ENCODE measurements at places on chromosomes 7 and 10.

- no peak for DNase-seq
Measured at GRCh38 chr7:5421714-5422395, 1.8 kb downstream of the TNRC18 start.

DNA sequence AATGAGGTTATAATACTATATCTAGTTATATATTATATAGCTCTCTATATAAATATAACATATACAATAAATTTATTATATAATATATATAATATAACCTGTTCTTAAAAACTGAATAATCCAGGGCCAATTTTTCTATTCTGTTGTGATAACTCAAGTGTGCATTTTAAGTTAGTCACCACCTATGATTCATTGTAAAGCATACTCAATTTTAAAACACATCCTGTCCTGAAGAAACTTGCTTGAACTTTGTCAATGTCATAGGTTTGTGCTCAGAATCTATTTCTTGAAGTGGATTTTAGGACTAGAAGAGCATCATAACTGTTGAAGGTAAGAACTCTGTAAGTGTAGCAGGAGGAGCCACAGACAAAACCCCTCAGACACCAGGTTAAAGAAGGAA, 1209.8 kb downstream of the REEP3 start:
- no peak for DNase-seq

DNA sequence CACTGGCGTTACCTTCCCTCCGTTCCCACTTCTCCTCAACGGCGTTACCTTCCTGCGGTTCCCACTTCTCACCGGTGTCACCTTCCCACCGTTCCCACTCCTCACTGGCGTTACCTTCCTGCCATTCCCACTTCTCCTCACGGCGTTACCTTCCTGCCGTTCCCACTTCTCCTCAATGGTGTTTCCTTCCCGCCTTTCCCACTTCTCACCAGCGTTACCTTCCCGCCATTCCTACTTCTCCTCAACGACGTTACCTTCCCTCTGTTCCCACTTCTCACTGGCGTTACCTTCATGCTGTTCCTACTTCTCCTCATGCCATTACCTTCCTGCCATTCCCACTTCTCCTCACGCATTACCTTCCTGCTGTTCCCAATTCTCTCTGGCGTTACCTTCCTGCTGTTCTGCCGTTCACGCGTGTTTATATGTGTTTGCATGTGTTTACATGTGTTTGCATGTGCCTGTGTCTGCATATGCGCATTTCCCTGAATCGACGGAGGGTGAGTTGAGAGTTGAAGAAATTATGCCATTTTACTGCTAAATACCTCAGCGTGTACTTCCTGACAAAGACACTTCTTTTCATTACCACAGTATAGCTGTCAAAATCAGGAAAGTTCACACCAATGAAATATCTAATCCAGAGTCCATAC, 23.2 kb upstream of the CFAP46 start:
- DNase-seq = no peak

- no peak for DNase-seq
Measured at GRCh38 chr10:43000651-43001426, 76.0 kb upstream of the RET start.

GRCh38 chr10:82278401-82279182, 403.6 kb downstream of the NRG3 start:
- no peak for DNase-seq

DNA sequence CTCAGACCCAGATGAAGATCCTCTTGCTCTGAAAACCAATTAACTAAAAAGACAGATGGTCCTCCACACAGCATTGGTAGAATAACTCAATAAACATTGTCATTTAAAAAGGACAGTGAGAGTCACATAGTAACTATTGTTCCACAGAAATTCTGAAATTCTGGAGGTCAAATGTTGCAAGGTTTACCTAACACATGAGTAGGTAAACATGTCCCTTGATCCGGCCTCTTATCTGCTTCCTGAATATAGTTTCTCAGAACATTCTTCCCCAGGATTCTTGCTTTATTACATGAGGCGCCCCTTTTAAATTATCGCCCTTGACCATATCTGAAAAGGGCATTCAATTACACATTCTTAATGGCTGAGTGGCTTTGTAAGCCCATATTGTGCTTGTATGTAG, 270.7 kb downstream of the SEMA3D start:
- no peak for DNase-seq

- no peak for DNase-seq
Measured at GRCh38 chr10:16904639-16905061, 87.4 kb upstream of the RSU1 start.

DNA sequence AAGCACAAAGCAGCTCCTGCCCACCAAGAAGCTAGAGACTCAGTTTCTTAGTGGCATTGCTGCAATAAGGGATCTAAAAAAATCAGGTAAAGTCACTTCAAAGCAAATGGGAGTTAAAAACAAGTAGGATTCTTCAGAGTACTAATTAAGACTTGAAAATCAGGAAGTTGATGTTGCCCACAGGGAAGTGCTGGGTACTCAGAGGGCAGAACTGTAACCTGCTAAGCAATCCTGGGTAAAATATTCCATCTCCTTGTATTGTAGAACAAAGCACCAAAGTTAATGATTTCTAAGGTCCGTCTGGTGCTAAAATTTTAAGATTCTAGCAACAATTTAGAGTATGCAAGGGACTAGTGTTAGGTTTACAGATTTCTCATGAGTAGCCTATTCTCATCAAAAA, 8.3 kb downstream of the PEX1 start:
- DNase-seq = no peak

- no peak for DNase-seq
Measured at GRCh38 chr7:54161621-54162020, 380.6 kb upstream of the VSTM2A start.

- DNase-seq = no peak
Measured at GRCh38 chr7:139817249-139817648, 11.8 kb upstream of the TBXAS1 start.

DNA sequence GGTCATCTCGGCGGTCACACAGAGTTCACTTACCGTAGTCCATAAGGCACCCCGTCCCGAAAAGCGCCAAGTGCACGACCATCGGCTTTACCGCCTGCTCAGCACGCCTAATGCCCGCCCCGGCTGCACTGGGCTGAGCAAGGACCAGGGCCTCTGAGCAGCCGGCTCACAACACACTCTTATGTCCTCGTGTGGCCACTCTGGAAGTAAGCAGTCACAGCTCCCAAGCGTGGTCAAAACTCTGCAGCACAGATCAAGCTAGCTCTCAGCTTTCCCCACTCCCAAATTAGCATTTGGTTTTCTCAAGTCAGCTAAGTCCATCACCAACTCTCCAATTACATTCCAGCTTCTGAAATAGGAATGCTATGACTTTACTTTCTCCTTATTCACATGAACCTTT, 57.7 kb downstream of the MAD1L1 start:
- DNase-seq = no peak

GRCh38 chr7:139660317-139661042, 117.3 kb downstream of the HIPK2 start:
- DNase-seq = no peak

GRCh38 chr7:158402471-158402870, 185.2 kb downstream of the PTPRN2 start:
- DNase-seq = no peak

- DNase-seq = no peak
Measured at GRCh38 chr7:8751557-8752231, 318.3 kb downstream of the NXPH1 start.

GRCh38 chr7:132904209-132904608, 177.7 kb downstream of the CHCHD3 start:
- DNase-seq = no peak

GRCh38 chr7:29642494-29643155, 79.0 kb downstream of the PRR15 start:
- DNase-seq = no peak

- no peak for DNase-seq
Measured at GRCh38 chr10:63528084-63528744, 7.0 kb downstream of the REEP3 start.

DNA sequence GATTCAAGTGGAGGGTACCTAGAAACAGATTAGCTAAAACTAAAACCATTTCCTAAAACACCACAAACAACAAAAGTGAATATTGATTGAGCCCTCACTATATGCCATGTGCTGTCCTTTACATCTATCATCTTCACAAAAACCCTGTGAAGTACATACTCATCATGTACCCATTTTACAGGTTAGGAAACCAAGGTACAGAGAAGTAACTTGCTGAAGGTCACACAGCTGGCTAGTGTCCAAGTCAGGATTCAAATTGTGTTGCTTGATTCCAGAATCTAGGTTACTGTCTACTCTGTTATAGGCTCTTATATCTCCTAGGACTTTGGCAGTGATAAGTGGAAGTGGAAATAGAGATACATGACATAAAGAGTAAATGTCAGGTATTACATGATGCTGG, 463.8 kb downstream of the LRMDA start:
- DNase-seq = no peak

- no peak for DNase-seq
Measured at GRCh38 chr10:101467286-101467770, 113.4 kb downstream of the BTRC start.

DNA sequence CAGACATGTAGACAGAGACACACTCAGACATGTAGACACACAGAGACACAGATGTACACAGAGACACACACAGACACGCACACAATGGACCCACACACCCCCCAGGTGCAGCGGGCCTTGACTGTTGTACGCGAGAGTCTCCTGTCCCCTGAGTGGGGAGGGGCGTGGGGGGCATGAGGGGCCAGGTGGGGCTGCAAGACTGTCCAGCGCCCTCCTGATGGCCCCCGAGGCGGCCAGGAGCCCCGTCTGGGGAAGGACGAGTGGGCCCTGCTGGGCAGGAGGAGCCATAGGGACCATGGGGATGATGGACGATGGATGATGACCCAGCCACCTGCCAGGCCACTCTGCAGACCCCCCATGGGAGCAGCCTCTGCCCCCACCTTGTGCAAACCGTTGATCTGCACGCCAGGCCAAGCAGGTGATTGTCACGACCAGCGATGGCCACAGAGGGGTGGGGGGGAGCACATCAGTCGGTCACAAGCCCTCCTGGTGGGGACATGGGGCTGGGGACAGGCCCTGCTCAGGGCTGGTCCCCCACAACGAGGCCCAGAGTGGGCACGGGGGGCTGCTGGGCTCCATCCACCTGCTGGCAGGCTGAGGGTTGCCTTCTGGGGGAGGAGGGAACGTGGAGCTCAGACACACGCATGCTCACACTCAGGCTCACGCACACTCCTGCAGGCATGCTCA, 11.6 kb downstream of the VENTX start:
- DNase-seq = no peak

DNA sequence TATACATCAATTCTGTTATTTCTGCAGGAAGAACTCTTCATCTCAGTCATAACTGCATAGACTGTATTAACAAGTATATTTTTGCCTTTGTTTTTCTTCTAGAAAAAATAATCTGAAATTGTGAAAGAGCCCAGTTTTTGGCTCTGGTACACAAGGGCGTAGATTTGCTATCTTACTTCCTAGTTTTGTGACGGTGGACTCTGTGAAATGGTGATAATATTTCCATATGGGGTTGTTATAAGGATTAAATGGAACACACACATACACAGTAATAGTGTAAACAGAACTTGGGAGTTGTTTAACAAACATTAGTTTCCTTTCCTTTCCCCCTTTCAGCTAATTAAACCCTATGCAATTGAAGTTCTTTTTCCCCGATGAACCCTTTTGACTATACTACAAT, 108.7 kb downstream of the MKLN1 start:
- no peak for DNase-seq

DNA sequence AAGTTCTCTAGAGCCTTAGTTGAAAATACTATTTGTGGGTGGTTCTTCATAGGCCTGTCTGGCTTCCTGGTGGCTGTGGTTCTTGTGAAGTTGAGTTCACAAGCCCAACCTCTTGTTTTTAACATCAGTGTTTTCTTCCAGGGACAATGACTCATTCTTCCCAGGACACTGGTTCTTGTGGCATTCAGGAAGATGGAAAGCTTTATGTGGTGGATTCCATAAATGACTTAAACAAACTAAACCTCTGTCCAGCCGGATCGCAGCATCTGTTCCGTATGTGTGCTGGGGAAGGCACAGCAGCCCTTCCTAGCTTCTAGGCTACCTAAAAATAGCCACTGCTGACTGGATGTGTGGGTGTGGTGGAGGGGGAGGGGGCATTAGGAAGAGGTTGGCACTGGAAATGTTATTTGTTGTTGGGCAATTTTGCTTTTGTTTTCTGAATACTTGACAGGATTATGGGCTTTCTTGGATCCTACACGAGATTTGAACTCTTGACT, 3.9 kb downstream of the LSMEM1 start:
- no peak for DNase-seq

GRCh38 chr10:119101366-119102098, 2.4 kb upstream of the DENND10 start:
- no peak for DNase-seq

- peak; percentile 77 for DNase-seq
Measured at GRCh38 chr7:55020466-55020871, 1.7 kb downstream of the EGFR start.
